ENCODE measurements at places on chromosomes 3 and 15. TPM values are rescaled to one million over a fixed set of nuclear protein-coding genes. Genes with fewer than 3 reads are reported as not detected.

Gene GOLGA6D
- 0.18 TPM for total RNA-seq

GRCh38 chr3:249587-250262 is 53.2 kb downstream of the CHL1 start:
- no peak for DNase-seq

Gene CHRNA3
- not detected for total RNA-seq

GRCh38 chr3:182818296-182818978 is 25.1 kb downstream of the ATP11B start:
- DNase-seq, result no peak

- DNase-seq, result no peak
These were observed 202.8 kb downstream of the TP63 start for GRCh38 chr3:189833996-189834395.

DNA sequence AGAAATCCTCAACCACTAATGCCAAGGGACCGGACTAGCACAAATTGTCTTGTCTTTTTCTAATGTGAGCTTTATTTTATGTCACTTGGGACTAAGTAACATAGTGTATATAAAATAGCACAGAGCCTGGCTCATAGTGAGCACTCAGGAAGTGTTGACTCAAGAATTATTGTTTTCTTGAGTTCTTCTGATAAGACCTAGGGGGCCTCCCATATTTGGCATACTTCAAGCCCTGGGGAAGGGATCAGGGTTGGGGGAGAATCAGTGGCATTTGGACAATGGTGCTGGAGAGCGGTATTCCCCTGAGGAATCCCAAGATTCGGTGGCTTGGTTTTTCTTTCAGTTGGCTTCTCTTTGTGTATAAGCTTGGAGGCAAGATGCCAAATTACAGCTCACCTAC is 19.4 kb downstream of the ZNF80 start:
- no peak for DNase-seq

DNA sequence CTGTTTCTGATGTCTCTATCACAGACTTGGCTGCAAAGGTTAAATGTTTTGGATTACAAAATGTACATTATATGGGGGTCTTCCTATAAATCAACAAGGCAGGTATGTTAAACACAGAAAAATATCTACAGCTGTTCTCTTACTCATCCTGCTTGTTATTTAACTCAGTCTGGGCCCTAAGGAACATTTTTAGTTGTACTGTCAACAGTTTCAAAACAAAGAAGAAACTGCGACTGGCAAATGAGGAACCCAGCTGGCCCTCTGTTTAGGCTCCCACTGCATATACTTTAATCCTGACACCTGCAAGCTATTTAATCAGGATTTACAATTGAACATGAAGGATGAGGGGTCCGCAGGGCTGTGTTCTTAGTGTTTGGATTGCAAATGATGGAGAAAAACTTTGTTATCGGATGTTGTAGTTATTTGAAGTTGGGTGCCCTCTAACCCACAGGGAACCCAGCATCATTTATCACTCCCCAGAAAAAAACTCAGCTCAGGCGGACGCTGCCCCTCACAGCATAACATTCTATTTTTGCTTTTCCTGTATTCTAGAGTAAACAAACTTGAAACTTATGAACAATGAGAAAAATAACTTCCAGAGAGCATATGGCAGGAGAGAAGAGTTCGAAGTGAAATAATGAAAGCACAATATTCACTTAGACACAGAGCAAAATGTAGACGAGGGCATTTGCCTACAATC is 91.2 kb downstream of the POLR2M start:
- no peak for DNase-seq

DNA sequence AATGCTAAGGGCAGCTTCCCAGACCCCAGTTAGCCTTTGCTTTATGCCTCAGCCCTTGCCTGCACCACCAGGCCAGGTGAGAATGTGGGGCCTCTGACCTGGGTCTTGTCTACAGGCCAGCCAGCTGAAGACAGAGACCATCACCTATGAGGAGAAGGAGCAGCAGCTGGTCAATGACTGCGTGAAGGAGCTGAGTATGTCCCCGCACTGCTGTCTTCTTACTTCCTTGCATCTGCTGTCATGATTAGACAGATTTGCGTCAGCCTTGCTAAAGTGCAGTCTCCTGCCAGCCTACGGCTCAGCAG is 74.6 kb downstream of the CCK start:
- no peak for DNase-seq

Gene MNS1
- total RNA-seq, result 5.1 TPM

DNA sequence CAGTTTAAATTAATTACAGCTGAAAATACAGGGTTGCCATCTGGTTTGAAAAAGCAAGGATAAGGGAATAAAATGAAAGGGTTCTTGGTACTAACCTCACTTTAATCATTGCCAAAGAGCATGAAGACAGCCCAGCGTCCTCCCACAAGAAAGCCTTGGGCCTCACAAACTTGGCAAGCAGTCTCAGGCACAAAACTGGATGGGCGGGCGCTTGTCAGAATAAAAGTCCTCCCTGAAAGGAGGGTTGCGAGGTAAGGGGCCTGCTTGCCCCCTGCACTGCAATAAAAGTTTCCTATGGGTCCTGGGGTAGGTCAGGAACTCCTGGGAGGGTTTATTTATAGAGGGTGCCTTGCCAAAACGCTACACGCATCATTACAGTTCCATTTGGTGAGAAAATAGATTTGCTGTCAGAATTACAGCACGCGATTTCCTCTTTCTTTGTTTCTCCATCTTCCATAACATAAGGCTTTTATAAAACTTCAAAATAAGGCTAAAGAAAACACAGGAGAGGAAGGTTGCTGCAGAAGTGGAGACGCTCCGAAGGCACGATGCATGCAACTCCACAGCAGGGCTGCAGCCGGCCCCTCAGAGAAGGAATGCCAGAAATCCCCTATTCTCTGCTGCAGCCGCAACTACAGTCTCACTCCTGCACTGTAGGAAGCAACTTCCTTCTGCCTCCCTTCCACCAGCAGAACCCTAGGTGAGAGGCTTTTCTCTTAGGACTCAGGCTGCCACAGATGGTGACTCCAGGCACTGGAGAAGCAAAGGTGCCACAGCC is 61.3 kb downstream of the VGLL4 start:
- peak; percentile 87 for DNase-seq

DNA sequence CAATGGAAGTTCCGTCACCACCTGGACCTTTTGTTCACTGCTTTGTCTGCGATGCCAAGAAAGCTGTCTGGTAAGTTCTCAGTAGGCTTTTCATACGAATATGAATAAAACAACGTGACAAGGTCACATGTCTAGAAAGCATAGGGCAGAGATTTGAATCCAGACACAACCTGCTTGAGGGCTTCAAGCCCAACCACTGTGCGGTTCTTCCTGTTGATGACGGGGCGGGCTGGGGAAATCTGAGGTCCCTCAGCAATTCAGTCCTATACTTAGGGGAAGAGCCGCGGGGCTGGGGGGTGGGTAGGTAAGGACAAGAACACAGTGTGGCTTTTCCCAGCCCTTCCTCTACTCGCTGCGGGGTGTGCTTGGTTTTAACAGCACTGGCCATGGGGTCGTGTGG is 32.4 kb upstream of the SMAD3 start:
- no peak for DNase-seq

- no peak for DNase-seq
These were observed 43.2 kb upstream of the BOC start for GRCh38 chr3:113167825-113168801.

Gene CBLB
- 140 TPM for total RNA-seq

DNA sequence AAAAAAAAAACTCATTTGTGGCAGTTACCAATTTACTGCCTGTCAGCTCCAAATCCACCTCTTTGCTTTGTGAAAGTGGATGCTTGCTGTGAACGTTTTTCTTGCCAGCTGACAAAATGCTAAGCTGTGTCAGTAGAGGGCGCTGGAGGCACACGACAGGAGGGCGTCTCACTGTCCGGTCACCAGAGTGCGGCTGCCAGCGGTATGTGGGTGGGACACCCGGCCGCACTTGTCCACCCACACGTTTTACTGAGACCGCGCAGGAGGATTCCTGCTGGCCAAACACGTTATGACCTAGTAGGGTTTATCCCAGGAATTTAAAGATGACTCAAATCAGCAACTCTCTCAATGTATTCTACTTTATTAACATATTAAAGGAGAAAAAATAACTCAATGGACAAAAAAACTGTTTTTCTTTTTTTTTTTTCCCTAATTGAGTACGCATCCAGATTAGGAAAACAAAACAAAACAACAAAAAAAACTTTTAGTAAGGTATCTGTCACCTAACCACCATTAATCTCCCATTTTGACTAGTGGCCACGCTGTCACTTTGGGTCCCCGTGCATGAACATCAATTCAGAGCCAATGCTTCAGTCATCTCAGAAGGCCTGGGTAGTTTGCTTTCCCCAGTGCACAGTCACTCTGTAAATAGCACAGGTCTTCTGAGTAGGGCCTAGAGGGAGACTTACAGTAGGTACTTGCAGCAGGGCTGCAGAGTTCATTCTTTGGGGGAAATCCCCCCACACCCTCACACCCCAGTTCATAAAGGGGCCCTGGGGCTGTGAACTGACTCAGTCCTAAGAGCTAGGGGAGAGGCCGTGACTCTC is 43.8 kb upstream of the RPL35A start:
- DNase-seq, result peak; percentile 94

GRCh38 chr3:37236024-37236423 is 61.6 kb upstream of the LRRFIP2 start:
- DNase-seq, result no peak

Gene DPPA2
- not detected for total RNA-seq

Gene CCR4
- total RNA-seq, result 0.27 TPM

- no peak for DNase-seq
These were observed 45.5 kb downstream of the LSAMP start for GRCh38 chr3:116399701-116400226.

DNA sequence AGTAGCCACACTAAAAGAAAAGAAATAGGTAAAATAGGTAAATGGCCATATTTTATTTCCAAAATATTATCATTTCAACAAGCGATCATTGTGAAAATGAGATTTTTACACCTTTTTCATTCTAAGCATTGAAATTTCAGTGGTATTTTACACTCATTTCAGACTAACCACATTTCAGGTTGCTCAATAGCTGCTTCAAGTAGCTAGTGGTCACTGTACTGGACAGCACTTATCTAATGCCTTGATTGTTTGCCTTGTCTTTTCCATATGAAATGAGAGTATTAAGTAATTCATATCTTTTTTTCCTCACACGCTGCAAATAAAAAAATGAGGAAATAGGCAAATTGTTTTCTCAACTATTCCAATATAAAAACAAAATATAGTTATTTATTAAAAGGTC is 332.8 kb downstream of the NLGN1 start:
- no peak for DNase-seq

Gene GOLGA8J
- 0.89 TPM for total RNA-seq

DNA sequence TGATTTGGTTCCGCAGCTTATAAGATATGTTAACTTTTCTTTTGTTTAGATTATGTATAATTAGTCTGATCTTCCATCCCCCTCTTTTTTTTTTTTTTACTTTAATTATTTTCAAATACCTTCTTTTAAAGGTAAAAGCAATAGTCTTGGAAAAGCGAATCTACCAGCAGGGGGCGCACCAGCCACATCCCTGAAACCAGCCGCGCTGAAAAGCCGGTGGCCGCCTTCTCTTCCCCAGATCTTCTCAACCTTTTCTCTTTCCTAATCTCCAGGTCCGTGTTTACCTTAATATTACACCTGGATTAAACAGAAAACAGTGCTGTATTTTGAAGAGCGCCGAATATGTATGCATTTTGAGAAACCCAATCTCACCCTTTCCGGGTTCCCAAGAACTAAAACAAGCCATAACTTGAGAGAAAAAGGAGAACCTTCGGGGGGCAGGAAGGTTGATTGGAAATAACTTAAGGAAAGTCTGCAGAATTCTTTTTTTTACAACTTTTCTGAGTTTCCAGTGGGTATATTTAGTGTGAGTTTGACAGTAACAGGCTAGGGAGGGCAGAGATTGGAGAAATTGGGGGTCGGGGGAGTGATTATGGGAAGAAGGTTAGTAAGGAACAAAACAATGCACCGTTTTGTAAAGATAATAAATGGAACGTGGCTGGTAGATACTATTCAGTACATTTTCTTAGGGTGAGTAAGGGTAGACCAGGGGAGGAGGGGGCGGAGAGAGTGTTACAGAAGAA is 2.0 kb upstream of the SOX2 start:
- peak; percentile 89 for DNase-seq

DNA sequence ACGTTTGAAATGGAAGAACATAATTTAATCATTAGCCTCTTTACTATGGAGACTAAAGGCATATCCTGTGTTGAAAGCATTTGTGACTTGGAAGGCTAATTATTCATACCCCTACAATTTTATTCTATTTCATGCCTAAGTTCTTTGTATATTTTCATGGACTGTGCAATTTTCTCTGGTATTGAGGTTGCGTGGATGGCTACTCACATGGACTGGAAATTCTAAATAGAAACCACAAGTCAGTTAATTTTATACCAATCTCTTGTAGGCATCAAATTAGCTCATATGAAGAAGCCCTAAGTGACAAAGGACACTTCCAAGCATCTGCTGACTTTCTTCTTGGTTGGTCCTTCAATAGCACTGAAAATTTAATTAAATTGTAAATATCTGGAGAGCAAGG is 1353.5 kb downstream of the ROBO1 start:
- DNase-seq, result no peak

Gene PTH1R
- 6.6 TPM for total RNA-seq

GRCh38 chr15:66947471-66947870 is 117.9 kb upstream of the SMAD3 start:
- no peak for DNase-seq

DNA sequence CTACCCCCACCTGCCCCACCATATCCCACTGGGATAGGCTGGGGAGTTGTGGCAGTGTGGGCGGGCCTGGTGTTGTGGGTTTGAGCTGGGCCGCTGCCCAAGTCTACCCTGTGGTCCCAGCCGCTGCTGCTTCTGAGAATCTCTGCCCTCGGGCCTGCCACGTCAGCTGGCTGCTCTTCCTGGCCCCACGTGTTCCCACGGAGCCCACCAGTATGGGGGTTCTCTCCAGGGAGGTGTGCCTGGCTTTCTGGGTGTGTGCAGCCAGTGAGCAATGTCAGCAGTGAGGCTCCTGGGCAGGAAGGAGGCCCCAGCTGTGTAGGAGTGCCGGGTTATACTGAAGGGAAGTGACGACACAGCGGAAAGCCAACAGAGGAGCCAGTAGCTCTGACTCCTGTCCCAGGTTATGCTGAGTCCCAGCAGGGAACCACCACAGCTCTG is 10.5 kb downstream of the GNAI2 start:
- no peak for DNase-seq

Gene SLC38A3
- 2.5 TPM for total RNA-seq
